ENCODE measurements at places on chromosomes 4 and X. TPM values are rescaled to one million over a fixed set of nuclear protein-coding genes. Genes with fewer than 3 reads are reported as not detected.

GRCh38 chrX:98646351-98646750 lies 1762.6 kb downstream of the RPA4 start:
- no peak overlapping the region for H3K27ac ChIP-seq
- no peak for DNase-seq
- no peak overlapping the region for H3K4me3 ChIP-seq
- H3K4me1 ChIP-seq: no peaks in the 10 kb centered on the region

GRCh38 chr4:30962939-30963338 lies 242.8 kb downstream of the PCDH7 start:
- H3K36me3 ChIP-seq: no peaks in the 10 kb centered on the region
- no peak overlapping the region for H3K27ac ChIP-seq
- no peaks in the 10 kb centered on the region for H3K27me3 ChIP-seq
- no peak overlapping the region for H3K4me3 ChIP-seq
- no peaks in the 10 kb centered on the region for H3K4me1 ChIP-seq
- no peak for DNase-seq

- DNase-seq: no peak
- H3K27me3 ChIP-seq: no peaks in the 10 kb centered on the region
- no peaks in the 10 kb centered on the region for H3K4me1 ChIP-seq
- H3K27ac ChIP-seq: no peak overlapping the region
These were observed 34.1 kb downstream of the YIPF6 start for GRCh38 chrX:68532831-68533533.

The ZCCHC18 gene
- 0.99 TPM for total RNA-seq
